ENCODE measurements at places on chromosomes 4 and X.

- H3K27me3 ChIP-seq, result peaks cover 20% of the 10 kb centered on the region
- no peaks in the 10 kb centered on the region for H3K36me3 ChIP-seq
- no peak for ATAC-seq
- no peaks in the 10 kb centered on the region for H3K4me1 ChIP-seq
- H3K27ac ChIP-seq, result no peak overlapping the region
- H3K4me3 ChIP-seq, result no peak overlapping the region
Measured at GRCh38 chr4:24824720-24825119, 29.3 kb downstream of the SOD3 start.

DNA sequence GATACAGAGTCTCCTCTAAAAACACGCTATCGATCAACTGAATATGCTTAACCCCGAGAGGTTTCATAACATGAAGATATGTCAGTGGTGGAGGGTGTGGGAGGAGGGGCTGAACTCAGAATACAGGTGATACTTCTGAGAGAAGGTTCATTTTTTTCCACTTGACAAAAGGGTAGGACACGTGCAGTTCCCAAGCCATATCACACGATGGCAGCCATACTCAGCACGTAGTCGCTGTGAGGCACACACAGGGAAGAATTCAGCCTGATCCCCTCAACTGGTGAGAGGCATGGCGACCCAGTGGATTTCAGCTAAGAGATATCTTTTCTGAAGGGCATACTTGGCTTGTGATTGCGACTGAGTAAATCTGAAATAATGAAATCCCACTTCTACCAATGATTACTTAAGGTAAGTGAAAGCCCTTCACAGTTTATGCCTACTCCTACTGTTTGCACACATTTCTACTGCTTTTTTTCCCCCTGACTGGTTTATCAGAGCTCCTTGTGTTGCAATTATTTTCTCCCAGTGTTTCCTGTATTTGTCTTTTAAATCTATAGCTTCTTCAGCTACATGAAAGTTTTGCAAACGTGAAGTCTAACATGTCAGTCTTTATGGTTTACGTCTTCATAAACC lies 133.1 kb downstream of the CORIN start:
- H3K36me3 ChIP-seq, result no peaks in the 10 kb centered on the region
- ATAC-seq, result no peak
- peaks cover 17% of the 10 kb centered on the region for H3K27me3 ChIP-seq
- no peaks in the 10 kb centered on the region for H3K4me1 ChIP-seq
- no peak overlapping the region for H3K4me3 ChIP-seq

DNA sequence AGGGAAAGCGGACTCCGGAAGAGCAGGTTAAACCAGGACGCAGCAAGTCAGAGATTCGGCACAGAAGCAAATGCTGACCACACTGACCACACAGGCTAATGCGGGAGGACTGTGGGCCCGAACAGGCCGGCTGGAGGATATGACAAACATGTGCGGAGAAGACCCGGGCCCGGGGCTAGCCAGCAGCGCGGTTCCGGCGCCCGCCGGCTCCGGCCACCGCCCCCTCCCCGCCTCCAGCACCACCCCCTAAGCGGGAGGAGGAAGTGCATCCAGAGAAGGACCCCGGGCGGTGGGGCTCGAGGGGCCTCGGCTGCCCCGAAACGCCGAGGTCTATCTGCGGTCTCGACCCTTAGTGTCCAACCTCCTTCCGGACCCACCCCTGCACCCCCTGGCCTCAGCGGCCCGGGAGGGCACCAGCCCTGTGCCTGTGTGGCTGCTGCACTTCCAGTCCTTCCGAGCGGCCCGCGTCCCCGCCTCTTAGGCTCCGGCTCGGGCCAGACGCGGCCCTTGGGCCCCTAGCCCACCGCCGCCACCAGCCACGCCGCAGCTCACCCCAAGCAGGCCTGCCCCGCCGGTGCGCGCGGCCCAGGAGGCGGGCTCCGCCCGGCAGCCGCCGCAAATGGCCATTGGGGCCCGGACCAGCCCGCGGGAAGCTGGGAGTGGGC lies 2.1 kb downstream of the ELOVL6 start:
- peaks cover 40% of the 10 kb centered on the region for H3K4me1 ChIP-seq
- peak overlapping the region; percentile 91 for H3K4me3 ChIP-seq
- ATAC-seq, result peak; percentile 70
- H3K27me3 ChIP-seq, result no peaks in the 10 kb centered on the region
- no peaks in the 10 kb centered on the region for H3K36me3 ChIP-seq
- H3K27ac ChIP-seq, result peak overlapping the region; percentile 82

DNA sequence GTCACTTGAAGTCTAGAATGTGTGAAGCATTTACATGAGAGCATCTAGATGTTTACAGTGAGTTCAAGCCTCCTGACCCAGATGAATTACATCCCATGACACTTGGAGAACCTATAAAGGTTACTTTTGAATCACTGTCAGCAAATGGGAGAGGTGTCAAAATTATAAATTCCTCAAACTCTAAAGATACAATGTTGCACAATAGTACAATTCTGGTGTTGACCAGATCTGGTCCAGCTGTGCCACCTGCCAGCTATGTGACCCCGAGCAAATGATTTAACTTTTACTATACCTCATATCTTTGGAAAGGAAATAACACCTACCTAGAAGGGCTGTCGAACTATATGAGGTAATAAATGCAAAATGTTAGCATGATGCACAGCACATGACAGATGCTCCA lies 69.8 kb downstream of the JADE1 start:
- ATAC-seq, result no peak
- no peaks in the 10 kb centered on the region for H3K27me3 ChIP-seq
- peaks cover 16% of the 10 kb centered on the region for H3K36me3 ChIP-seq
- H3K27ac ChIP-seq, result no peak overlapping the region

- no peaks in the 10 kb centered on the region for H3K4me1 ChIP-seq
- no peaks in the 10 kb centered on the region for H3K27me3 ChIP-seq
- ATAC-seq, result no peak
- no peaks in the 10 kb centered on the region for H3K36me3 ChIP-seq
- H3K27ac ChIP-seq, result no peak overlapping the region
Measured at GRCh38 chrX:11304829-11305228, 11.6 kb downstream of the AMELX start.

- H3K27ac ChIP-seq, result no peak overlapping the region
- H3K4me1 ChIP-seq, result peaks cover 8% of the 10 kb centered on the region
- H3K36me3 ChIP-seq, result peaks cover 72% of the 10 kb centered on the region
- no peaks in the 10 kb centered on the region for H3K27me3 ChIP-seq
- H3K4me3 ChIP-seq, result no peak overlapping the region
Measured at GRCh38 chr4:17583941-17584340, 6.9 kb downstream of the LAP3 start.

GRCh38 chr4:86846921-86847320 lies 2.3 kb downstream of the SLC10A6 start:
- H3K4me3 ChIP-seq, result no peak overlapping the region
- H3K27me3 ChIP-seq, result peaks cover 18% of the 10 kb centered on the region
- H3K27ac ChIP-seq, result no peak overlapping the region
- ATAC-seq, result no peak
- no peaks in the 10 kb centered on the region for H3K36me3 ChIP-seq

- H3K4me1 ChIP-seq, result no peaks in the 10 kb centered on the region
- H3K36me3 ChIP-seq, result no peaks in the 10 kb centered on the region
- no peak overlapping the region for H3K27ac ChIP-seq
- H3K27me3 ChIP-seq, result no peaks in the 10 kb centered on the region
- H3K4me3 ChIP-seq, result no peak overlapping the region
Measured at GRCh38 chr4:155805016-155805415, 46.2 kb downstream of the GUCY1B1 start.

- H3K4me3 ChIP-seq, result no peak overlapping the region
- no peak for ATAC-seq
- no peak overlapping the region for H3K27ac ChIP-seq
- peaks cover 22% of the 10 kb centered on the region for H3K4me1 ChIP-seq
- no peaks in the 10 kb centered on the region for H3K27me3 ChIP-seq
Measured at GRCh38 chr4:177313263-177313662, 3.6 kb downstream of the NEIL3 start.

- H3K27ac ChIP-seq, result no peak overlapping the region
- no peaks in the 10 kb centered on the region for H3K4me1 ChIP-seq
- H3K4me3 ChIP-seq, result no peak overlapping the region
- no peaks in the 10 kb centered on the region for H3K36me3 ChIP-seq
Measured at GRCh38 chr4:23169608-23170311, 477.0 kb downstream of the GBA3 start.

DNA sequence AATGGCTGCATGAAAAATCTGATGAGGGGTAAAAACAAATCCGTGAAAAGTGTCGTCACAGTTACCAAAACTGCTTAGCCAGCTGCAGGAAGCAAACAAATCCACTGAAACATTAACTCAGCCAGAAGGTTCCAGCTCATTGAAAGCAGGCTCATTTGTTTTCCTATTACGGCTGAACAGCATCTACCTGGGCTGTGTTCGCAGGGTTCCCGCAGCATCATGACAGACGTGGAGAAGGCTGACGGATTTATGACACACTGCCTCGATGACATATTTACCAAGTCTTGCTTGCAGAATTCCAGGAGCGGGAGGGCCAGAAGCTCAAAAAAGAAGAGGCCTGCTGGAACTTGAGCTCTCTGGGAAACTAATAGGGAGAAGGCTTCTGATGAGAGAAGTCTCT lies 781.1 kb downstream of the RAB28 start:
- no peak overlapping the region for H3K27ac ChIP-seq
- peaks cover 12% of the 10 kb centered on the region for H3K27me3 ChIP-seq
- no peak overlapping the region for H3K4me3 ChIP-seq
- ATAC-seq, result no peak
- H3K36me3 ChIP-seq, result no peaks in the 10 kb centered on the region

DNA sequence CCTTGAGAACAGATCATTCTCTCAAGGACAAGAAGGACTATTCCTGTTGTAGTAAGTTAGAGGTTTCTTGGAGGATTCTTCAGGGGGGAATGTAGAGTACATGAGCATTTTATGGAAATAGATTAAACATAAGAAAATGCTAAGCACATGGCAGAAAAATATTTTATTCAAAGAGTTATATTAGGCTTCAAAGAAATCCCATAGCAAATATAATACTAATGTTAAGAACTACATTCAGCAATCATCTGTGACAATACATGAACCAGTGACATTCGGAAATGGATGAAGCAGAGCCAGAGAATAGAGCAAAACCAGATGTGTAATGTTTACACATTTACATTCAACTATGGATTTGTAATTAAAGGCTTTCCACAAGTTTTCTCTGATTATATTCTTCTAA lies 288.6 kb downstream of the NAF1 start:
- no peaks in the 10 kb centered on the region for H3K4me1 ChIP-seq
- H3K36me3 ChIP-seq, result no peaks in the 10 kb centered on the region
- no peak for ATAC-seq
- H3K27me3 ChIP-seq, result peaks cover 30% of the 10 kb centered on the region

GRCh38 chrX:23633834-23634580 lies 33.3 kb upstream of the PRDX4 start:
- ATAC-seq, result no peak
- no peak overlapping the region for H3K27ac ChIP-seq
- no peaks in the 10 kb centered on the region for H3K36me3 ChIP-seq
- H3K27me3 ChIP-seq, result no peaks in the 10 kb centered on the region

DNA sequence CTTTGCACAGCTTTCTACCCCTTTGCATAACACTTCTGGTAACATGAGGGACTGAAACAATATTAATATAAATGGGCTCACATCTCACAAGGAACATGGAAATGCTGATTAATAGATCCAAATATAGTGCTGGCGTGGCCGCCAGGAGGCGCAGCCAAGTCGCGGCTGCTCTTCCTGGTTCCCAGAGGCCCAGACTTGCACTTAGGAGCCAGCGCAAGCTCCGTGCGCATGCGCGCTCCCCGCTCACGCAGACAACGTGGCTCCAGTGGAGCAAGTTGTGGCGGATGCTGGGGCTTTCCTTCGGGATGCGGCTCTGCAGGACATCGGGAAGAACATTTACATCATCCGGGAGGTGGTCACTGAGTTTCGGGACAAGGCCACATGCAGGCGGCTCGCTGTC lies 318.3 kb upstream of the SLC7A11 start:
- H3K36me3 ChIP-seq, result no peaks in the 10 kb centered on the region
- ATAC-seq, result no peak
- H3K4me3 ChIP-seq, result no peak overlapping the region
- H3K4me1 ChIP-seq, result no peaks in the 10 kb centered on the region
- no peak overlapping the region for H3K27ac ChIP-seq

- H3K27ac ChIP-seq, result no peak overlapping the region
- no peaks in the 10 kb centered on the region for H3K4me1 ChIP-seq
- no peaks in the 10 kb centered on the region for H3K36me3 ChIP-seq
- ATAC-seq, result no peak
- H3K4me3 ChIP-seq, result no peak overlapping the region
Measured at GRCh38 chr4:97140545-97140944, 1002.7 kb downstream of the STPG2 start.

- H3K27me3 ChIP-seq, result no peaks in the 10 kb centered on the region
- peaks cover 83% of the 10 kb centered on the region for H3K36me3 ChIP-seq
- H3K27ac ChIP-seq, result no peak overlapping the region
- no peak for ATAC-seq
- H3K4me3 ChIP-seq, result no peak overlapping the region
- H3K4me1 ChIP-seq, result no peaks in the 10 kb centered on the region
Measured at GRCh38 chr4:10083331-10083771, 33.2 kb downstream of the WDR1 start.

DNA sequence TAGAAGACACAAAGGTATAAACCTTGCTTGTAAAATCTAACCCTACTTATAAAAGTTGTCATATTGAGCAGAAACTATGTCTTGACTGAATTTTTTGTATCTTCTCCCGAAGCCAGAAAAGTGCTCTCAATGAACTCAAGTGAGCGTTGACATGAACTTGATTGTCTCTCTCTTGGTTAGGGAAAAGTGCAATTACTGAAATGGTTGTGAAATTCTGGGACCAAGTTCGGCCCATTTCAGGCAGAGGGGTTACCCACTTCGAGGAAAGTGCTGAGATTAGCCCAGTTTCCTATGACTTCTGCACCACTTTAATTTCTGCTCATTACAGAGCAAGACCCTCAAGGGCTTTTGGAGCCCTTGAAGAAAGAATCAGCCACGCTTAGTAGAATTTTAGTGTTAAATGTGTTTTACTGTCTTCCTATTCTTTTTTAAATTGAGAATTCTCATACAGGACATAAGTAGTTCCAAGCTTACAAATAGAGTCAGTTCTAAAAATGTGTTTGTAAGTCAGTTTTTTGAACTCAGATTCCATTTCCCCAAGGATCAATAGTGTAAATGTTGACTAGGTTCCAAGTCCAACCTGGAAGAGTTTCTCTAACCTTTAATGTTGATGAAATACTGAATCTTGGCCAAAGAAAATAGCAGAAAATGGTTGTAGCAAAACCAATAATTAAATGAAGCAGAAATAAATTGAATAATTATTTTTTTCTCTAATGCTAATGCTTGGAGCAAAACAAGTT lies 125.7 kb upstream of the ACSL4 start:
- H3K4me3 ChIP-seq, result no peak overlapping the region
- no peak for ATAC-seq
- H3K27me3 ChIP-seq, result no peaks in the 10 kb centered on the region
- H3K4me1 ChIP-seq, result no peaks in the 10 kb centered on the region
- H3K36me3 ChIP-seq, result peaks cover 7% of the 10 kb centered on the region
- no peak overlapping the region for H3K27ac ChIP-seq

GRCh38 chrX:63530654-63531053 lies 179.5 kb upstream of the SPIN4 start:
- H3K4me1 ChIP-seq, result no peaks in the 10 kb centered on the region
- no peak overlapping the region for H3K4me3 ChIP-seq
- no peaks in the 10 kb centered on the region for H3K27me3 ChIP-seq
- ATAC-seq, result no peak
- H3K36me3 ChIP-seq, result peaks cover 51% of the 10 kb centered on the region

GRCh38 chr4:175190654-175191053 lies 272.5 kb downstream of the ADAM29 start:
- ATAC-seq, result no peak
- H3K27ac ChIP-seq, result no peak overlapping the region
- H3K4me3 ChIP-seq, result no peak overlapping the region

- no peak overlapping the region for H3K4me3 ChIP-seq
- H3K4me1 ChIP-seq, result peaks cover 6% of the 10 kb centered on the region
- no peak overlapping the region for H3K27ac ChIP-seq
- no peak for ATAC-seq
- peaks cover 2% of the 10 kb centered on the region for H3K27me3 ChIP-seq
- H3K36me3 ChIP-seq, result no peaks in the 10 kb centered on the region
Measured at GRCh38 chr4:158997660-158998349, 105.1 kb upstream of the RAPGEF2 start.
